Stimulated activated memory B cell treated with anti-CD40 and anti-IgM and Interleukin-4, amounts not matched to agents 10 μg/mL and 1 μg/mL and 100 μg/mL, for 72 hours (primary cell): ENCODE measurements at places on chromosomes 6 and 20.

DNA sequence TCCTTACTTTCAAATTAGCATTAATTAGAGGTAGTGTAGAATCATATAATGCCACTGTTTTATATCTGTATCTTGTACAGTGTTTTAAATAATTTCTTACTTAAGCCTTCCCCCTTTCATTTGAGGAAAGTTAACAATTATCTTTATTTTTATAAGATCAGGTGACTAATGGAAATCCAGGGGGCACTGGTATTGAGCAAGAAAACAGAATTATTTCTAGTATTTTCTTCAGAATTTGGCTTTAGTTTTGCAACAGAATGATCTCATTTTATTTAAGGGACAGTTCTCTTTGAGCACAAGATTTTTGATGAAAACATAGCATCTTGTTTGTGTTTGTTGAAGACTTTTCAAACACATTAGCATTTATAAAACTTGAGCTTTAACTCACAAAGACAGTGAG is 55.9 kb downstream of the RNF217 start:
- ATAC-seq: no peak

- ATAC-seq: peak; percentile 82
Observed at GRCh38 chr20:57473246-57474048, 51.5 kb downstream of the CTCFL start.

GRCh38 chr20:32609111-32609773 is 24.1 kb upstream of the NOL4L start:
- no peak for ATAC-seq

GRCh38 chr6:117414770-117415169 is 11.0 kb downstream of the ROS1 start:
- no peak for ATAC-seq

DNA sequence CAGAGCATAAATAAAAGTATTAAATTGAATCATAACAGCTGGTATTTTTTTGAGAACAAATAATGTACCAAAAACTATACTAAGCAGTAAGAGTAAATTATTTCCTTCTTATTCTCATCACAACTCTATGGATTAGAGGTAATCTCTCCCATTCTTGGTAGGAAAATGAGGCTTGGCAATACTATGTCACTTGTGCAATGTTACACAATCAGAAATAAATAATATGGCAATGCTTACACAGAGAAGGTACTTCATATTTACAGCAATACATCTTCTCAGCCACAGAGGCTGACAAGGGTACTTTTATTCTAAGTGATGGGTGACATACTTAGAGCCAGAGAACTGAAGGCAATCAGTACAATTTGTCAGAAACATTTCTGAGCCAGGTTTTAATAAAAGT is 3.9 kb downstream of the DST start:
- no peak for ATAC-seq
